Stomach (tissue), 19 donors: ENCODE measurements at places on chromosomes 11 and 22. TPM values are rescaled to one million over a fixed set of nuclear protein-coding genes. Genes with fewer than 3 reads are reported as not detected.

DNA sequence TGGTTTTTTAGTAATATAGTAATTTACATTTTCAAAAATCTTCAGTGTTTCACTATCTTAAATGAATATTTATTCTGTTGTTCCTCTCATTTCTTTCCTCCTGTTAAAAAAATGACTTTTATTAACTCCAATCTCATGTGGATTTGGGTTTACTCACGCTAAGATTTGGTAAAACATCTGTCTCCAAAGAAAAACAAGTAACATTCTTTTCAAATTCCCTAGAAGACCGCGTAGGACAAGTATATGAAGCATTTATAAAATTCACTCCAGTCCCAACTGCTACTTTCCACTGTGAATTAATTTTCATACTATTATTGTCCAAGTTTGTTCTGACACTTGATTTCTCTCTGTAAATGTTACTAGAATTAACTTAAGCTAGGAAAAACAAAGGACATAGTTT lies 26.2 kb downstream of the SBF2 start:
- no peaks in the 10 kb centered on the region for H3K4me1 ChIP-seq
- DNase-seq = no peak
- H3K27me3 ChIP-seq = no peaks in the 10 kb centered on the region
- no peak overlapping the region for H3K4me3 ChIP-seq
- H3K36me3 ChIP-seq = no peaks in the 10 kb centered on the region
- no peak overlapping the region for H3K27ac ChIP-seq

DNA sequence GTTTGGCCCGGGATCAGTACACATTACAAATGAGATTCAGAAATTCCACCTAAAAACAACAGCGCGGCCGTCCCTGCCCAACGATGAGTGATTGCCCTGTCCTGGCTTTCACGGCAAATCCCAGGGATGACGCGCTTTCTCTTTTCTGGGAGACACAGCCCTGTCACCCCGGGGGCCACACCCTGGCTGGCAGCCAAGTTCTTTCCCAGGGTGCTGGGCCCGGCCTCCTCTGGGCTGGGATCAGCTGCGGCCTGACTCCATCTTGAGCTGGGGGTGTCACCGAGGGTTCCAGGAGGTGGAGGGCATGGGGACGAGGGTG lies 82.7 kb downstream of the FBLN1 start:
- no peaks in the 10 kb centered on the region for H3K36me3 ChIP-seq
- DNase-seq = no peak

- peaks cover 46% of the 10 kb centered on the region for H3K36me3 ChIP-seq
Observed at GRCh38 chr11:3824714-3825472, 15.9 kb downstream of the RHOG start.

The DNAJB13 gene
- total RNA-seq = not detected

The OR52H1 gene
- total RNA-seq = not detected
